Activated CD8-positive, alpha-beta memory T cell treated with anti-CD3 and anti-CD28 coated beads, Interleukin-2, amount 10 ng/mL, durations not matched to agents 7 days and 5 days (primary cell): ENCODE measurements at places on chromosomes 6 and 20.

GRCh38 chr6:85405853-85406198 lies 44.1 kb upstream of the NT5E start:
- H3K4me1 ChIP-seq = peaks cover 65% of the 10 kb centered on the region
- DNase-seq = no peak
- no peak overlapping the region for H3K4me3 ChIP-seq
- peak overlapping the region; percentile 77 for H3K27ac ChIP-seq
- no peaks in the 10 kb centered on the region for H3K27me3 ChIP-seq

GRCh38 chr6:63415286-63415685 lies 95.5 kb upstream of the LGSN start:
- peaks cover 3% of the 10 kb centered on the region for H3K27me3 ChIP-seq
- H3K4me1 ChIP-seq = no peaks in the 10 kb centered on the region
- no peaks in the 10 kb centered on the region for H3K36me3 ChIP-seq
- H3K27ac ChIP-seq = no peak overlapping the region

DNA sequence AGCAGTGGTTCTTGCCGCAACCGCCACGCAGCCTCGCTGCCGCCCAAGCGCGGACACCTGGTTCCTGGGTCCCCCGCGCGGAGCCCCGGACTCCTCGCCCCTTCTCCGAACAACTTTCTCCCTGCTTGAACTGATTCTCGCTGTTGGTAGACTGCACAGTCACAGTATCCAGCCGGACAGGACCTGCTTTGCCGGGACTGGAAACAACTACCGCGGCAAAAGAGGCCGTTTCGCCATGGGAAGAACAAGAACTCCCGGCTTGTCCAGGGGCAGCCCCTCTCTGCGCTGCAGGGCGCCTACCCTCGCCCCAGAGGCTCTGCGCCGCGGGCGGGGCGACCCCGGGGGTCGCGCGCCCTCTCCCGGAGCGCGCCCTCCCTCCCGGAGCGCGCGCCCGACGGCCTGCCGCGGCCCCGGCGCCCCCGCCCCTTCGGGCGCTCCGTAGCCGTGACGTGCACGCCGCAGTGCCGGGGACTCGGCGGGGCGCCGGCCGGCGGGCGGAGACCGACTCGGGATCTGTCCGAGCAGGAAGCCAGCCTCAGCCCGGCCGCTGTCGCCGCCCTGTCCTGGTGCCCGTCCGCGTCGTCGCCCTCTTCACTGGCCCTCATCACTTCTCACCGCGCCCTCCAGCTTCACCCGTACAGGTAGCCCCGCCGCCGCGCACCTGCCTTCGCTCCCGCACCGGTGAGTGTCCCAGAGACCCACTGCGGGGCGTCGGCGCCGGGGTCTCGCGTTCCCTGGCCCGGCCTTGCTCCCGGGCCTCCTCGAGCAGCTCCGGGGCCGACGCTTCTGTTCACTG lies at the start of gene MYO6:
Gene MYO6 (plus strand): TSS at position 497 of the 796 bp plus-strand sequence. CDS start 68,309 bp downstream, outside the sequence.
- peaks cover 52% of the 10 kb centered on the region for H3K27me3 ChIP-seq
- DNase-seq = peak; percentile 59
- peak within 1 kb of the TSS; percentile 73 for H3K27ac ChIP-seq
- H3K4me3 ChIP-seq = peak within 1 kb of the TSS; percentile 91

DNA sequence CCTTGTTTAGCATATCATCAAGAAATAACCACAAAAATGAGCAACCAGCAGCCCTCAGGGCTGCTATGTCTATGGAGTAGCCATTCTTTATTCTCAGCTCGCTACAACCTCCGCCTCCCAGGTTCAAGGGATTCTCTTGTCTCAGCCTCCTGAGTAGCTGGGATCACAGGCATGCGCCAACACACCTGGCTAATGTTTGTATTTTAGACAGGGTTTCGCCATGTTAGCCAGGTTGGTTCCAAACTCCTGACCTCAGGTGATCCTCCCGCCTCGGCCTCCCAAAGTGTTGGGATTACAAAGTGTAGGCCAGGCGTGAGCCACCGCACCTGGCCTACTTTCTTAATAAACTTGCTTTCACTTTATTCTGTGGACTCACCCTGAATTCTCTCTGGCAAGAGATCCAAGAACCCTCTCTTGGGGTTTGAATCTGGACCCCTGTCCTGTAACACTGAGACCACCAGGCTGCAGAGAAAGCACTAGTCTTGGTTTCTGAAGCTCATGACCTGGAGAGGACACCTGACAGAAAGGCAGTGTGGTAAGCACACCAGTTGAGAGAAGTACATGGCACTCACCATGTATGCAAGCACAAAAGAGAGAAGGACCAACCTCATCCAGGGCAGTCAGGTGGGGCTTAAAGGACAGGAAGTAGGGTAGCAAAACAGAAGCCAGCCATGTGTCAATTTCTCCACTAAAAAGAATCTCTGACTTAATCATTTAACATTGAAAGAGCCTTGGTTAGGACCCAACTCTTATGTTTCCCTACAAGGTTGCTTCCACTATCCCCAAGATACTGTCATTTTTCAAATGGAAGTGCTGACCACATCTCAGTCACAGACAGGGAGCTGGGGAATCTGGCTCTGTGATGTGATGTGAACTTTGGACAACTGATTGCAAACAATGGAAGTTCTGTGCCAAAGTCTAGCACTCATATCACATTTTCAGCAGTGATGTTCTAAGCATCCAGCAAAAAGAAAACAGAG lies 97.4 kb upstream of the DST start:
- peaks cover 3% of the 10 kb centered on the region for H3K27me3 ChIP-seq
- no peak overlapping the region for H3K4me3 ChIP-seq
- no peak overlapping the region for H3K27ac ChIP-seq
- no peaks in the 10 kb centered on the region for H3K36me3 ChIP-seq

DNA sequence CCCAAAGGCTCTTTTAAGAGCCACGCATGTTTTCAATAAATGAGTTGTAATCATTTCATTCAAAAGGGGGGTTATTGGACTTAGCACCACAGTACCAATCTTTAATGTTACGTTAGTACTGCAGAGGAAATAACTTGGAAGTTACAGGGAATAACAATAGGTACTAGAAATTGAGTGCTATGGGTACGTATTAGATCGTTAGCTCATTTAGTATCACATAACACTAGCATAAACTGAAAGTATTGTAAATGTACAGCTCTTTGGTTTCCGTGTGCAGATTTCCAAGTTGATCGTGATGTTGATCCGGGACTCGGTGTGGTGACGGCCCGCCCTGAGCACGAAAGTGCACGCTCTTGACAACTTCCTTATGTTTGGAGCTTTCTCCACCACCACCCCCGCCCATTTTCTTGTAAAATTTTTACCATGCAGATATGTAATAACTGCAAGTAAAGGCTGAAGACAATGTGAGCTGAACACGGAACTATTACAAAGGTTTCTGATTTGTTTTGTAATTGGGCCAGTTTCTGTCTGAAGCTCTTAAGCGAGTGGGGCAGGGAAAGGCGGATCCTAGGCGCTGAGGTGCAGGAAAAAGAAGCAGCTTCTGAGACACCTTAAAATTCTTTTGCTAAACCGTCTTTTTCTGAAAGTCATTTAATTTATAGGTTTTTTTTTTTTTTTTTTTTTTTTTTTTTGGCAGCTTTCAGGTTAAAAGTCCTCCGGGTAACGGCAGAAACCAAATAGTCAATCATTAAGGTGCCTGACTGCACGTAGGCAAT lies 71.5 kb downstream of the HFE start:
- H3K4me3 ChIP-seq = peak overlapping the region; percentile 87
- H3K4me1 ChIP-seq = peaks cover 51% of the 10 kb centered on the region
- peaks cover 19% of the 10 kb centered on the region for H3K36me3 ChIP-seq
- H3K27ac ChIP-seq = peak overlapping the region; percentile 97
- H3K27me3 ChIP-seq = peaks cover 17% of the 10 kb centered on the region
- peak; percentile 82 for DNase-seq

- peak within 1 kb of the TSS; percentile 99 for H3K27ac ChIP-seq
- peak; percentile 80 for DNase-seq
- no peaks in the 10 kb centered on the region for H3K27me3 ChIP-seq
- peaks cover 8% of the 10 kb centered on the region for H3K36me3 ChIP-seq
Measured at GRCh38 chr6:53065266-53066076, at the start of gene FBXO9. Gene FBXO9, plus strand, starts transcription at chr6:53065404. Its CDS starts 386 bp downstream, at chr6:53065790.

DNA sequence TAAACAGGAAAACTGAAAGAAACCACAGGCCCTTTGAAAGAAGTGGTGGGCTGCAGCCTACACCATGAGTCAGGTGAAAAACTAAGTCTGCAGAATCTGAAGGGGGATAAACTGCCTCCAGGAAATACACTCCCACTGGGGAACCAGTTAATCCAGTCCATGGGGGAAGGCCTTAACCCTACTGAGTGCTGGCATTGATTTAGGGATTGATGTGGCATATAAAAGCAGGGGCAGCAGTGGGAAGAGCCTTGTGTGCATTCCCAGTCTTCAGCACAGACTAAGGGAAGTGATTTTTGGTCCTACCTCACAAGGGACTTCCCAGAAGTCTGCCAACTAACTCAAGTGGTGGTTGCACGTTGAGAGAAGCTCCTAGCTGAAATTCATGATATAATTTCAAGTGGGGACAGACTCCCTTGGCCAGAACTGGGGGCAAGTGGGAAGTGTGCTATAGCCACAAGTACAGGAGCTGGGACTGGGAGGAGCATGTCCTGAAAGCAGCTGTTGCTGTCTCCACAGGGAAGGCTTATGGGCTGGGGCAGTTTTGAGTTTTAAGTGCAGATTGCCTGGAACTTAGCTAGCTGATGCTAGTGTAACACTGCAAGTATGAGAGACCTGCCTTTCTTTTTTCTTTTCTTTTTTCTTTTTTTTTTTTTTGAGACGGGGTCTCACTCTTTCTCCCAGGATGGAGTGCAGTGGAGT lies 31.2 kb downstream of the CITED2 start:
- no peak for DNase-seq
- H3K36me3 ChIP-seq = peaks cover 1% of the 10 kb centered on the region
- H3K4me1 ChIP-seq = peaks cover 17% of the 10 kb centered on the region

DNA sequence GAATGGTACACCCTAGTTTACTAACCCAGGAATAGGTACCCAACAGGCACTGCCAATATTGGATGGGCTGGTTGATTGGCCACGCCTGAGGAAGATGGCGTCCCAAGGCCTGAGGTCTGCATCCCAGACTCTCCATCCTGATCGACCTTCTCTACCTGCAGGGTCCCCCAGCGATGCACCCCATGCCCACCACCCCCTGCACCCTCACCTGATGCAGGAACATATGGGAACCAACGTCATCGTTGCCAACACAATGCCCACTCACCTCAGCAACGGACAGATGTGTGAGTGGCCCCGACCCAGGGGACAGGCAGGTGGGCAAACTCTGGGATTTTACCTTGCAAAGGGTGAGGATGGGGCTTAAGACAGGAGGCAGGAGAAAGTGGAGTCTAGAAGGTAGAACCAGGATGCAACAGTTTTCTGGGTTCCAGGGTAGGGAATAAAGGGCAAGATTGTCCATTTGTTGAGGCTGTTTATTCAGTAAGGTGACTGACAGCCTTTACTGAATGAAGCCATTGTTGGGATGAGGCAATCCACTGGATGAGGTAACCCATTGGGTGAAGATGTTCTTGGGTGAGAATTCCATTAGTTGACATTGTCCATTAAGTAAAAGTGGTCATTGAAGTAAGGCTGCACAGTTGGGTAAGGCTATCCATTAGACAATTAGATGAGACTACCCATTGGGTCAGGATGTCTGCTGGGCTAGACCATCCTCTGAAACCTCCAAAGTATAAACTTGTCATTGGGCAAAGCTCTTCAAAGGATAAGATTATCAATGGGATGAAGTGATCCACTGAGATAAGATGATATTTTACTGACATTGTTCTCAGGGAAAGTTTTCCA lies 47.3 kb upstream of the TTPAL start:
- no peak for DNase-seq
- H3K4me1 ChIP-seq = no peaks in the 10 kb centered on the region
- no peak overlapping the region for H3K4me3 ChIP-seq
- H3K27ac ChIP-seq = no peak overlapping the region
- H3K36me3 ChIP-seq = no peaks in the 10 kb centered on the region
- H3K27me3 ChIP-seq = peaks cover 8% of the 10 kb centered on the region

GRCh38 chr20:49981218-49982071 lies 1.3 kb upstream of the SNAI1 start:
- peaks cover 18% of the 10 kb centered on the region for H3K4me1 ChIP-seq
- DNase-seq = no peak
- no peaks in the 10 kb centered on the region for H3K36me3 ChIP-seq
- H3K27me3 ChIP-seq = peaks cover 30% of the 10 kb centered on the region
